RWPE1 (cell line): ENCODE measurements at places on chromosomes 6 and 20.

- DNase-seq = no peak
These were observed 27.8 kb downstream of the ASIP start for GRCh38 chr20:34268851-34269636.

- peak; percentile 4 for DNase-seq
These were observed 122.8 kb upstream of the B3GAT2 start for GRCh38 chr6:71079677-71080076.

- DNase-seq = no peak
These were observed 133.3 kb upstream of the AHI1 start for GRCh38 chr6:135630789-135631376.

DNA sequence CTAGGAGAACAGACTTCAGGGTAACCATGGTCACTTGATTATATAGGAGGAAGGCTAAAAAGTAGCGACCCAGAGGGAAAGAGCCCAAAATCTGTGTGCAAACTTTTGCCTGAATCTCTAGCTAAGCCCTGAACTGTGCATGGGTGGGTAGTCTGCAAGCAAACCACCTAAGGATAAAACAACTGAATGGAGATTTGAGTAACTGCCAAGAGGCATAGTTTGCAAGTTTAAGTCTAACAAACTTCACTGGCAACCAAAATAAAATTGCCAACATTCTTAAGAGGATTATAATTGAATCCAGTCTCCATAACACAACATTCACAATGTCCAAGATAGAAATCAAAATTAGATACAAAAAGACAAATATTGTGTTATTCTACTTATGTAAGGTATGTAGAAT, 192.0 kb upstream of the PLN start:
- DNase-seq = no peak

GRCh38 chr20:44800391-44801046, 9.8 kb downstream of the RIMS4 start:
- DNase-seq = no peak
